ENCODE measurements at places on chromosomes 16 and 17.
A peak's percentile ranks its signal among the peaks of the same experiment; 100 is the strongest.

GRCh38 chr16:89097392-89097772, 3.7 kb downstream of the ACSF3 start:
- no peak for DNase-seq

GRCh38 chr17:31327534-31328159, 6.2 kb upstream of the EVI2A start:
- DNase-seq: no peak

DNA sequence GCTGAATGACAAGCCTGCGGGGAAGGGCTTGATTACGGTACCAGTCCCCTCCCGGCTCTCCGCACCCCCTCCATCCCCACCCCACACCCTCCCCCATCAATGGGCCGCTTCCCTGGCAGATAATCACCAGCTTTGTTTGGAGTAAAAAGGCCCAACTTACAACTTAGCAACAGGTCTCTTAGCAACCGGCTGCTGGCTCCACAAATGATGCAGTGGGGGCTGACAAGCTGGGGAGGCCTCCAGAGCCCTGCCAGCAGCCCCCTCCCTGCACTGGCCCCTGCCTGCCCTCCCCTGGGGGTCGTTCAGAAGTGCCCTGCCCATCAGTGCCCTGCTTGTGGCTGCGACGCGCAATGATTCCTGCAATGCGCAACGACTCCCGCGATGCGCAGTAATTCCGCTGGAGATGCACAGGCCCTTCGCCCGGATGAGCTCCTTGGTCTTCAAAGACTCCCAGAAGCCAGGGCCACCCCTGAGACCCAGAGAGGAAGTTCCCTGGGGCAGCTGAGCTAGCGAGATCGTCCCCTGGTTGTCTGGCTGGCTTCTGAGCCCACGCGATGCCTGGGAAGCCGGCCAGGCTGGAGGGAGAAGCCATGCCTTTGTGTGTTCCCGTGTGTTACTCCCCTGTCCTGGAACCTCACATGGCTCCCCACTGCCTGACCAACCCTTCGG, 23.3 kb downstream of the CPNE2 start:
- DNase-seq: no peak

DNA sequence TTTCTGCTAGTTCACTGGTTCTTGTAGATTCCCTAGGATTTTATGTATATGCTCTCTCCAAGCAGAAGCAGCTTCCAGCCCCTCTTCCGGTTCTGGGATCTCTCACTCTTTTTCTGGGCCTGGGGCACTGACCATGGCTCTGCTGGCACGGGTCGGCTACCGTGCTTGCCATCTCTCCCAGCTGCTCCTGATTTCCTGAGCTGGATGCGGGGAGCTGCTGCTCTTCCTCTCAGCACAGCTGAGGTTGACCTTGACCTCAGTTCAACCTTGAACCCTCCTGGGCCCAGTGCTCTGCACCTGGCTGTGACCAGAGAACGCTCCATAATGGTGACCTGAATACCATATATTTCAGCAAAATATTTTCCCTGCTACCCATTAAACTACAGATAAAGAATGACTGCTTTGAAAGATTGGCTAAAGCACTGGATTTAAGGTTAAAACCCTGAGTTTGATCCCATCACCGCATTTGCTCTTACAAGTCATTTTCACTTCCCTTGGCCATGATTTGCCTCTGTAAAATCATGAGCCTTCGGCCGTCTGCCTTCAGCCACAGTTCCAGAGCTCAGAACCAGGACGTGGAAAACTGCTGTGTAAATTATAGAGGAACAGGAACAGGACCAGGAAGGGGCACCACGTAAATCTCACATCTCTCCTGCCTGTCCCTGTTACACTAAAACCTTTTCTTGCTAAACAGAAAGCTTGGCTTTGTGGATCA, 130.8 kb upstream of the CHMP6 start:
- no peak for DNase-seq

GRCh38 chr16:20865420-20866131, 34.6 kb downstream of the DCUN1D3 start:
- DNase-seq: no peak

- DNase-seq: no peak
Measured at GRCh38 chr16:48430890-48431289, 45.7 kb upstream of the SIAH1 start.

- no peak for DNase-seq
Measured at GRCh38 chr16:49484451-49484849, 110.8 kb downstream of the C16orf78 start.

GRCh38 chr16:59124056-59124455, 389.9 kb upstream of the GOT2 start:
- DNase-seq: no peak

- DNase-seq: no peak
Measured at GRCh38 chr17:9141425-9141753, 120.1 kb downstream of the NTN1 start.

- no peak for DNase-seq
Measured at GRCh38 chr17:34114174-34114573, 140.9 kb upstream of the CCL2 start.

DNA sequence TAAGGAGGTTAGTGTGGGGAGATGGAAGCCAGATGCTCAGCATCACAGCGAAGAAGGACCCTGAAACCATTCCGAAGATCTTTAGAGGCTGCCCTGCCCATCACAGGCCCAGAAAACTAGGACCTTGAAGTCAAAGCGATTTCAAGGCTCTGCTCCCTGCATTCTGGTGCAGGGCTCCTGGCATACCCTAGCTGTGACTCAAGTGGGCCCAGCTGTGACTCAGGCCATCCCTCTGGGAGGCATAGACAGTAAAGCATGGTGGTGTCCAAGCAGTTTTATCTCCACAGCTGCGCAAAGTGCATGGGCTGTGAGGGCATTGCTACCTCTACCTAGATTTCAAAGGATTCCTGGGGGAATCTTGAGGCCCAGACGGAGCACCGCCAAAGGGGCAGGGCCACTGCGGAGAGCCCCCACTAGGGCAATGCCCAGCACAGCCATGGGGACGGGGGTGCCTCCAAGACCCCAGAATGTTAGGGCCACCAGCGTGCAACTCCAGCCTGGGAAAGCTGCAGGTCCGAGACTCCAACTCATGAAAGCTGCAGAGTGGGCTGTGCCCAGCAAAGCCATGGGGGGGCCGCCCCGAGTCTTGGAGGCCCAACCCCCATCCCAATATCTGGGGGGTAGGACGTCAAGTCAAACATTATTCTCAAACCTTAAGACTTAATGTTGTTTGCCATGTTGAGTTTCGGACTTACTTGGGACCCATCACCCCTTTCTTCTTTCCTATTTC, 11.7 kb upstream of the ZNF594 start:
- no peak for DNase-seq

GRCh38 chr16:27303256-27304100, 10.3 kb upstream of the IL4R start:
- DNase-seq: no peak

- no peak for DNase-seq
Measured at GRCh38 chr16:70661918-70662641, 15.7 kb downstream of the IL34 start.

DNA sequence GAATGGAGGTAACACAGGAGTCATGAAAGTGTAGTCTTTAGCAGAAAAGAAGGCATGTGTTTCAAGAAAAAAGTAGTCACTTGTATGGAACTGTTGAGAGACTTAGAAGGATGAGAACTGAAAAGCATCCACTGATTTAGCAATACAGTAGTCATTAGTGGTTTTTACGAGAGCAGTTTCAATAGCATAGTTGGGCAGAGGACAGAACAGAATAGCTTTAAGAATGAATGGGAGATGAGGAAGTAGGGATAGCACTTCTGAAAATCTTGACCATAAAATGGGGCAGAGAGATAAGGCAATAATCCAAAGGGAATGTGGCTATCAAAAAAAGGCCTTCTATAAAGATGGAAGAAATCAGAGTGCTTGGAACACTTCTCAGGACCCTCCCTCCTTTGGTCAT, 64.8 kb upstream of the C17orf78 start:
- peak; percentile 17 for DNase-seq

GRCh38 chr16:19823322-19823721, 61.3 kb downstream of the GPRC5B start:
- DNase-seq: no peak

GRCh38 chr16:62752854-62753253, 716.6 kb upstream of the CDH8 start:
- no peak for DNase-seq

GRCh38 chr16:26795184-26795583, 271.5 kb upstream of the C16orf82 start:
- DNase-seq: no peak

- DNase-seq: no peak
Measured at GRCh38 chr17:30429155-30429554, 48.1 kb upstream of the GOSR1 start.

GRCh38 chr17:65356536-65356935, 204.9 kb downstream of the AXIN2 start:
- DNase-seq: no peak

DNA sequence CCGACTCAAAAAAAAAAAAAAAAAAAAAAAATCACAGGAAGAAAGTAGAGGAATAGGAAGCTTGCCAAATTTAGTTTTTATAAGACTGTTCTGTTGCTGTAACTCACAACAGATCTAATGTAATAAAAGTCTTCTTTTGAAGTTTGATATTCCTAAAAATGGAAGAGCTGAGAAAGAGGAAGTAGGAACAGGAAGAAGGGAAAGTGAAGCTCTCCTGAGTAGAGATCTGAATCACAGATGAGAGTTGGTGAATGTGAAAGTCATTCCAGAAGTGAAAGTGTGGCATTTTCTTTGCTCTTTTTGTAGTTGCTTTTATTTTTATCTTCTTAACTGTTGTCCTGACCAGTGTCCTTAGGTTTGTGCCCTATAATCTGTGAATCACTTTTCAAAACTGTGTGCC, 2.1 kb downstream of the NMT1 start:
- DNase-seq: peak; percentile 23

DNA sequence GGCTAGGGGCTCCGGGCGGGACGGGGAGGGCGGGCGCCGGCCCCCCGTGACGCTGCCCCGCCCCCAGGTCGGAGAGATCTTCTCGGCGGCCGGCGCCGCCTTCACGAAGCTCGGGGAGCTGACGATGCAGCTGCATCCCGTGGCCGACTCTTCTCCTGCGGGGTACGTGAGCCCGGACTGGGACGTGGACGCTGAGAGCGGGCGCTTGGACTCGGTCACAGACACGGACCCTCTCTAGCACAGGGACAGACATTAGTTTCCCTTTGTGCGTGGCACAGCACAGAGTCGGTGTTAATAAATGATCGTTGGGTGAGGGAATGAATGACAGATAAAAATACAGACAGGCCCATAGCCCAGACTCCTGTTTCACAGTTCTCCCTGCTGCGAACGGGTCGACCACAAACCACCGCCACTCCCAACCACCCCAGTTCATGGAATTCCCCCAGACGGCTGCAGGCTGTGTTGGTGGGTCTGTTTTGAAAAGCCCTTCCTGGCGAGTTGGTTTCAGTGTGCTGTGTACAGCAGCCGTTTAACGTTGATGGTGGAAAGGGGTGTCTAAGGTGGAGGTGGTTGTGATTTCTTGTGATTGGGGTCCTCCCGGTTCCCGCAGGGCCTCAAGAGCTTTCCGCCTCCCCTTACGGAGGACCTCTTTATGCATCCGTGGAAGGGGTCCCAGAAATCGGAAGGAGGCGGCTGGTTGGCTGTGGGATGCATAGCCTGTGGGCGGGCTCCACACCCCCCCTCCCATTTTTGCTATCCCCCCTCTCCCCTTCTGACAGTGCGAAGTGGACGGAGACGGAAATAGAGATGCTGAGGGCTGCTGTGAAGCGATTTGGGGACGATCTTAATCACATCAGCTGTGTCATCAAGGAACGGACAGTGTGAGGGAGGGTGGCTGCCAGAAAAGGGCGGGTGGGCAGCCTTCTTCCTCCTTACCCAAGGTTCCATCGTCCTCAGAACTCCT, 2.9 kb downstream of the RNASEK start:
- no peak for DNase-seq

DNA sequence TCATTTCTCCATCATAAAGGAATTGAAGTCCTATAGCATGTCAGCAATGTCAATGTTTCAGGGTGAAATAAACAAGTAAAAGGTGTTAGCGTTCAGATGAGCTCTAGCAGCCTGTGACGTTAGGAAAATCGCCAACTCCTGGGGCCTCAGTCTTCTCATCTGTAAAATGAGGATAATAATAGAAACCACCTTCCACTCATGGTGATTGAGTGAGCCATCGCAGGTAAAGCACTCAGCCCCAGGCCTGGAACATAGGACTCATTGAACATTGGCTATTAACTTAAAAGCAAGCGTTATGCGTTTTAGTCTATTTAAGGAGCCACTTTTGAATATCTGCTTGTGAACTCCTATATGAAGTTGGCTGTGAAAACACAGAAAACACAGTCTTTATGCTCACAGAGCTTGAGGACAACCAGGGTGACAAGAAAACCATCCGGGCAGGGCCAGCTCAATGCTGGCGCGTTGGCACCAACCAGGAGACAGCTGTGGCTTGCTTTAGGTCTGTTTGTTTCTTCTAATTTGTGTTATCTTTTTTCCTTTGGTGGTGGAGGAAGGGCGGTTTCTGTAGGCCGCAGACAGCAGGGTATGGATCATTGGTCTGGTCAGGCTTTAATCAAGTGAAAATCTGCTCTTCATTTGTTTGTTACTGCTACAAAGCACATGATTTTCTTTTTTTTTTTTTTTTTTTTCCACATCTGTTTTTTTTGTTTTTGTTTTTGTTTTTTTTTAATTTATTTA, 35.7 kb upstream of the MED9 start:
- no peak for DNase-seq

DNA sequence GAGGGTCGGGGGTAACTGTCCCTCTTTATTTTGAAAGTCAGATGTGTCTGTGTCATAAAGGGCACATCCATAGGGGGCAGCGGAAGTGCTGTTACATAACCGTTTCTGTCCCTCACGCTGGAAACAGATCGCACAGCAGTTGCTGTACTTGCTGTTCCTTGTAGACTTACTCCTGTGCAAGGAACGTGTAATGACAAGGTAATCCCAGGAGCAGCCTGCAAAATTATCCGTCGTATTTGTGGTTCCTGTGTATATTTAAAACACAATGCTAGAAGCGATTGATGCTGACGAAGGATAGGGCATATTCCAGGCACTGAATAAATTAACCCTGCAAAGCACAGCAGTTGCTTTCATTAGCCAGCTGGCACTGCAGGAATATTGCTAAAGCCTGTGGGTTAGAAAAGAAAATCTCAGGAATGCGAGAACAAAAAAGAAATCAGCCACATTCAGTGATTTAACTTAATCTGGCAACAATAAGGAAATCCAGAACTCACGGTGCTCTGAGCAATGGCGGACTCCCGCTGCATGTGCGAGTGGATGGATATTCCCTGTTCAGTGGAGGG, 76.2 kb downstream of the SPECC1 start:
- DNase-seq: no peak

DNA sequence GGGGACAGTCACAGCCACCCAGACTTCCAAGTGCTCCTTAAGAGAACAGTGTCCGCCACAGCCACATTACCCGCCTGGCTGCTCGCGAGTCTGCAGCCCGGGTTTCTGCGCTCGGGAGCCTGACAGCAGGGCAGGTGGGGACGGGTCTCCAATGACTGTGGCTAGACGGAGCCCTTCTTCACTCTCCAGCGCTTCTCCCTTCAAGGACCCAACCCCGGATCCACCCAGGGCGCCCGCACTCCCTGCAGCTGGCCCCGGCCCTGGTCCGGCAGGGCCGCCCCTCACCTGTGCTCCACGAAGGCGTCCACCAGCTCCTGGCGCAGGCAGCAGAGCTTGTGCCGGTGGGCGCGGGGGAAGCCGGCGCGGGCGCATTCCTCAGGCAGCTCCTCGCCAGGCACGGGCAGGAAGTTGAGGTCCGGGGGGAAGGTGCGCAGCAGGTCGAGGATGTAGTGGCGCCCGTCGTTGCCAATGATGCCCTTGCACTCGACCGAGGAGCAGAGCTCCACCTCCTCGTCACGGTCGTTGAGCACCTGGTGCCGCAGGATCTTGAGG, 13.9 kb downstream of the CLUH start:
- DNase-seq: no peak

Measured in GF-D8 (cell line).